ENCODE measurements at places on chromosomes 4 and X.

DNA sequence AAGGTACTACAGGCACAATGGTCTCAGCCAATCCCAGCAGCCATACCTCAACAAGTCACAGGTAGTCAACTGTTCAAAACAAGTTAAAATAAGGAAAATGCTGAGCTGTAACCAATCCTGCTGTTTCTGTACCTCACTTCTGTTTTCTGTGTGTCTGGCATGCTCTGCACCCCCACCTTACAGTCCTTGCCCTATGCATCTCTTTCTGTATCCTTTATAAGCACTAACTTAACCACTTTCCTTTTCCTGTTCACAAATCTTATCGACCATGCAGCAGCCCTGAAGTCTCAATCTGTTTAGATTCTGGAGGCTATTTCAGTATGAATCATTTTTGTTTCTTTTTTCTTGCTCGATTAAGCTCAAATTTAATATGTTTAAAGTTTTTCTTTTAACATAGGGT is 12.5 kb upstream of the FAM13A start:
- no peak for DNase-seq

DNA sequence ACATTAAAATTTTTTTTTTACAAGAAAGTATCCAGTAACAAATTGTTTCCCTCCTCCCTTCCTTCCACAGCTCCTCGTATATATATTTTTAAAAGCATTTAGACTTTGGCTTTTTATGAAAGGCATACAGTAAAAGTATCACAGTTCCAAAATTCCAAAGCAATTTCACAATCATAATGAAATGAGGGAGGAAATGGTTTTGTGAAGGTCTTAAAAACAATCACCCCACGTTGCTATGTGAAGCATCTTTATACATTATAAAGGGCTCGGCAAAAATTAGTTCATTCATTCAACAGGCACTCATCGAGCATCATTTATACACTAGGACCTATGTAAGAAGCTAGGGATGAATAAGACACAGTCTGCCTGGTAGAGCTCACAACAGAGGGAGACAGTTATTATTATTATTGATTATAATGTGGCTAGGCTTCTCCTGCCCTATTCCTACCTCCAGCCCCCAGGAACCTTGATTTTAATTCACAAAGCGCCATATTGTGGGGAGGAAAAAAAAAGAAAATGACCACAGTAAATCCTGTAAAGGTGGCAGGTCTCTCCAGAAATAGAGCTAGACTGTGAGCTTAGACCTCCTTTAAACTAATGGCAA is 239.9 kb downstream of the MAML3 start:
- peak; percentile 60 for DNase-seq

DNA sequence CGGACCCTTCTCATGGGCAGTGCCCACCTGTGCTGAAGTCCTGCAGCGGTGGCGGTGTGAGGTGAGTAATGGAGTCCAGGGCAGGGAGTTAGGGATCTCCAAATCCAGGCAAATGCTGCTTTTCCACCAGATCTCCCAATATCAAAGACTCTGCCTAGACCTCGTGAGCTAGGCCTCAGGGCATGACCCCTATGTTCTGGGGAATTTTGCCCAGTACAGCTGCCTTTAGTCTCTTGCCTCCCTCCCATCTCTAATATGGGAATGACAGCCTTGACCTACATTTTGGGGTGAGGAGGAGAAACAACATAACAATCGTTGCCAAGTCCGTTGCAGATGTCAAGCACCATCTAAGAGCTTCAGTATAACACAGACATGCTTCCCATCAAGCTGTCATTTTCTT is 7.3 kb downstream of the PAK3 start:
- DNase-seq = no peak

- DNase-seq = no peak
These were observed 44.2 kb downstream of the HUWE1 start for GRCh38 chrX:53642337-53642736.

GRCh38 chrX:29561417-29561816 is 653.9 kb upstream of the MAGEB2 start:
- no peak for DNase-seq

- no peak for DNase-seq
These were observed 49.2 kb upstream of the HDAC8 start for GRCh38 chrX:72621625-72622485.

DNA sequence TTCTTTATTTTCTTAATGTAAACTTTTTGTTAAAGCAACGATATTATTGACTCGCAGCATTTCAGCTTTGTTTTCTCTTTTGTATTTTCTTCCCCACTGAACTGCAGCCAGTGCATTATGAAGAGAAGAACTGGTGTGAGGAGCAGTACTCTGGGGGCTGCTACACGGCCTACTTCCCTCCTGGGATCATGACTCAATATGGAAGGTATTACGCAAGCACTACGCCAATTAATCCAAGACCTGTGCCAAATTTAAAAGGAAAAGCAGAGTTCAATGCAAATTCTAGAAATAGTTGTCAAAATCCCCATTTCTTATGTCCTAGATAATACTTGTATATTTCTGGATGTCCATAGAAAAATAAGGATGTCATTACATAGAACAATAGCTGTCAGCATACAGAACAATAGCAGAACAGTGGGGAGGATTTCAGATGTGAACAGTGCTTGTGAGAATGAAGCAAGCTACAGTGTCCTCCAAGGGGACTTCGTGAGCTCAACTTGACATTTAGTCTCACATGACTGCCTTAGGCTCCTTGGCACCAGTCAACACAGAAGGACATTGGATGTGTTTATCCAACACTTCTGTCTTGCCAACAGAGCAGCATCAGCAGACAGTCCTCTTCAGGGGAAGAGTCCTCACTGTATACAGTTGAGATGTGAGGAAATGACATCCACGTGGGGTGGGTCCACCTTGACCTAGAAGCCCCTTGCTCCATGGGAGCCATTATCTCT is 85.9 kb downstream of the MAOA start:
- no peak for DNase-seq

DNA sequence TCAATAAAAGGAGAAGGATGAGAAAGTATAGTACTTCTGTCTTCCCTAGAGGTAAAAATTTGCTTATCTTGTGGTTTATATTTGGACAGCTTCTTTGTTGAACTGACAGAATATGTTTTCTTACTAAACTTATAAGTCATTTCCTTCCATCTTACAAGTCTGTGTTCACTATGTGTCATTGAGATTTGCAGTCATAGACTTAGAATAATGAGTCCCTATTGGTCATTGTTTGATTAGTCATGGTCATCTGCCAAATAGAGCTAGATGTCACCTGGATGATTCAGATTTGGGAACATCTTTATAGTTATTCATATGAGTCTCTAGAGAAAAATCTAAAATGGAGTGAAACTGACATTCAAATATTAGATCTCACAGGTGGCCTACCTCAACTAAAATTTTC is 51.5 kb downstream of the SPATA18 start:
- no peak for DNase-seq

- peak; percentile 57 for DNase-seq
These were observed 345.5 kb downstream of the ANK2 start for GRCh38 chr4:113394730-113395530.

DNA sequence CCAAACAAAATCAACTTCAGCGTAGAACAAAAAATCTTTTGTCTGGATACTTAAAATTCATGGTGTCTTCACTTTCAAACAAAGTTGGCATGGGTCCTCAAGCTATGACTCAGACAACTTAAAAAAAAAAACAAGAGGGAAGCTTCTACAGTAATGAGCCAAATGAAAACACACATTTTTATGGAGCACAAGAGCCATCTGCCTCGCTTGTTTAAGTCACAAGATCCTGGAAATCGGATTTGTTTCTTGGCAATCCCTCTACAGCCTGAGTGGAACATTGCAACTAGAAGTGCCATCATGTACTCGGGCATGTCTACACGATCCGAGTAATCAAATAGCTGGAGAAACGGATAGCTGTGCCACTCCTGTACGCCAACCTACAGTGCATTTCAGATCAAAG is 22.6 kb downstream of the LAMP2 start:
- DNase-seq = no peak

GRCh38 chrX:43505769-43506168 is 150.3 kb upstream of the MAOA start:
- no peak for DNase-seq

DNA sequence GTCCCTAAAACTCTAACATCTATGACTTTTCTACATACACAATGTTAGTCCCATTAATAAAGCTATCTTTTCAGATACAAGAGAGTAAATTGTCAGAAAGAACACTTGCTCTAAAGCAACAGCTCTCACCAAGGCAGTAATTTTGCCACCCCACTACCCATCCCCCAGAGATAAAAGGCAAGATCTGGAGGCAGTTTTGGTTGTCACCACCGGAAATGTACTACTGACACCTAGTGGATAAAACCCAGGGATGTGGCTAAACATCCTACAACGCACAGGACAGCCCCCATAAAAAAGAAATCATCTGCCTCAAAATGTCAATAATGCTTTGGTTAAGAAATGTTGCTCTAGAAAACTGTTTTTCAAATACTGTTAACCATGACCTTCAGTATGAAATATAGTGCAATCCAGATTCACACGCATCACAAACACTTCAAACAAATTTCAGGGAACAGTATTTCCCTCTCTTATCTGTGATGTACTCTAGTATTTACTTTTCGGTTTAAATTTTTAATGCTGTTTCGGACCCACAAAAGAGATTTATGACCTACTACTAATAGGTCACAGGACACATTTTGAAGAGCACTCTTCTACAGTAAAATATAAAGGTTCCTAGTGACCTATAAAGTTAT is 5.1 kb downstream of the FBXL5 start:
- DNase-seq = no peak

DNA sequence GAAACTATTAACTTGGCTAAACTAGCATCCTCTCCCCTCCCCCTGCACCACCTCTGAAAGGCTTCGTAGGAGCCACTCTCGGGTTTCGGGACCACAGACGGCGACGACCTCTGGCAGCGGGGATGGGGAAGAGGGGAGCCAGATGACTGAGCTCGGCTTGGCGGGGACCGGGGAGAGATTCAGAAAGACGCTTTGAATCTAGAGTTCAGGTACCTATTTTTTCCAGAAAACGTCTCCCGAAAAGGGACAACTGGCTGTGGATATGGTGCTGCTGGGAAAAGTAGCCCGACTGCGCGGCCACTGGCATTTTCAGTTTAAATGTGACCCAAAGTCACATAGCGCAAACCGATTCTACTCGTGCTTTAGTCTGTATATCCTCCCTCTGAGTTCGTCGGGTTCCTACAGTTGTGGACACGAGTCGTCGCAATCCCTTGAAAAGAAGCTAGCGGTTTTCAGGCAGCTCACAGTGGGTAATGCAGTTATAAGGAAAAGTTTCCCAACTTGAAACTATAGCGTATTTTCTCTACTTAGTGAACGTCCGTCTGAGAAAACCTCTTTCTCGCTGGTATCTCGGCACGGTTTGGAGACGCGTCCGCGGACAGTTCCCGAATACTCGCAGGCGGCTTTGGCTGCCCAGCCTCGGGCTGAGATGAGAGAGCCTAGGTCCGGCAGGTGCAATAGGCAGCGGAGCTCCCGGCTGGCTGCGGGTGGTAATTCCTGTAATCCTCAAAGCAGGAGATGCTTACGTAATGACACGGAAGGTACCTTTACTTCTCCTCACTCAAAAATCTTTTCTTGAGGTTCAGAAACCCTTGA is 1.3 kb downstream of the PARM1 start:
- no peak for DNase-seq

DNA sequence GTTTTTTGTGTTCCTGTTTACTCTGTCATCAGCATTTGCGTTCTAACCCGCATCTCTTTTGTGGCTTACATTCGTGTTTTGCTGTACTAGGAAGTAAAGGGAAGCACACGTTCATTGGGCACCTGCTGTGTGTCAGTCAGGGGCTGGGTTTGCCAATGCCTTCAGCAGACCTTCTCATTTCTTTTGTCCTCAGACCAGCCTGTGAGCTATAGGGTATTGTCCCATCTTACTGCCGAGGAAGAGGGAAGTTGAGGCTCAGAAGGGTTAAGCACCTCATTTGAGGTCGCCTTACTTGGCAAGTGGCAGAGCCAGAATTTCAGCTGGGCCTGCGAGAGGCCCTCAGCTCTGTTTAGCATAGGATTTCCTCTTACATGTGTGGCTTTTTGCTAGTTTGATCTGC is 8.7 kb downstream of the TBC1D14 start:
- DNase-seq = no peak

GRCh38 chrX:11648705-11649519 is 16.8 kb downstream of the ARHGAP6 start:
- DNase-seq = no peak

- no peak for DNase-seq
These were observed 1372.9 kb downstream of the TECRL start for GRCh38 chr4:63036159-63036866.

GRCh38 chr4:181330654-181331201 is 912.5 kb upstream of the TENM3 start:
- no peak for DNase-seq

GRCh38 chr4:38687571-38688011 is 23.6 kb downstream of the KLF3 start:
- no peak for DNase-seq

- DNase-seq = no peak
These were observed 83.2 kb upstream of the USP9X start for GRCh38 chrX:41002026-41002425.

- DNase-seq = no peak
These were observed at the start of gene RBM47 for GRCh38 chr4:40629401-40630334. Gene RBM47 (minus strand): TSS chr4:40629864. CDS start chr4:40438893, 190,971 bp downstream.

DNA sequence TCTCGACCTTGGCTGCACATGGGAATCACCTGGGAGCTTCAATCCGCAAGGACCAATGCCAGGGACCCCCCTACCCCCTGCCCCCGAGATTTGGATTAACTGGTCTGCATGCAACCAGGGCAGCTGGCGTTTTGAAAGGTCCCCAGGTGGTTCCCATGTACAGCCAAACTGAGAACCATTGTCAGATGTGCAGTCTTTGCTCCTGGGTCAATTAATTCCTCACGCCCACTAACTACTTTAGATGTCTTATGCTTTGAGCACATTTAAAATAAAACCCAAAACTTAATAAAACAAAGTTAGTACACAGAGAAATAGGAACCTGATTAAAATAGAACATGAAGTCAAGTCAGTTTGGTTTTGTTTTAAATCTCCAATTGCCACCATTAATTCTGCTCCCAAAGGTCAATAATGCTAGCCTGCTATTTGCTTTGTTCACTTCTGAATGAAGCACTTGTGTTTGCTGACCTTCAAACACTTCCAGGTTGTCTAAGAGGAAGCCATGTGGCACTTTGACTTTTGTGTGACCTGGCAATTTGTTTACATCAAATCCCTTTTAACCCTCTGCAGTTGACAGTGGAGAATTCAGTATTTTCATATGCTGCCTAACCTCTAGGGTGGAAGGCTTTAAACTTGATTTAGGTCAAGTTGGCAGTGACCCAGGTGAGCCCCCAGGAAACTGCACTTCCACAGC is 27.2 kb upstream of the TMSB4X start:
- no peak for DNase-seq

- DNase-seq = no peak
These were observed 690.6 kb downstream of the DMD start for GRCh38 chrX:32520789-32521188.

All from amniotic stem cell (primary cell).